OCI-LY7 (cell line): ENCODE measurements at places on chromosomes 2 and 18. TPM values are rescaled to one million over a fixed set of nuclear protein-coding genes. Genes with fewer than 3 reads are reported as not detected.

MAP2 gene
- total RNA-seq: 0.10 TPM in 1 of 2 replicates, not detected in the other

SERPINB5 gene
- total RNA-seq: not detected in 2 replicates

ABCG5 gene
- not detected in 2 replicates for total RNA-seq

HOXD12 gene
- total RNA-seq: 0.25 TPM in 1 of 2 replicates, not detected in the other

MAPK4 gene
- total RNA-seq: not detected in 2 replicates

MROH2A gene
- not detected in 2 replicates for total RNA-seq

SLC5A6 gene
- total RNA-seq: 47.9 and 60.1 TPM in 2 replicates

RAD51AP2 gene
- 0.09 TPM in 1 of 2 replicates, not detected in the other for total RNA-seq

SERPINB7 gene
- total RNA-seq: not detected in 2 replicates

DYNAP gene
- not detected in 2 replicates for total RNA-seq

CDC42EP3 gene
- total RNA-seq: 20.8 and 22.9 TPM in 2 replicates

HOXD3 gene
- not detected in 2 replicates for total RNA-seq

PDK1 gene
- 42.4 and 43.8 TPM in 2 replicates for total RNA-seq

- peak; percentile 69 for DNase-seq
Observed at GRCh38 chr18:24014986-24015638, 558 bp downstream of the TTC39C start.

- no peak for DNase-seq
Observed at GRCh38 chr18:77949355-77949973, 699.8 kb downstream of the GALR1 start.

GRCh38 chr2:172415157-172415864 is 12.1 kb upstream of the ITGA6 start:
- DNase-seq: no peak

DNA sequence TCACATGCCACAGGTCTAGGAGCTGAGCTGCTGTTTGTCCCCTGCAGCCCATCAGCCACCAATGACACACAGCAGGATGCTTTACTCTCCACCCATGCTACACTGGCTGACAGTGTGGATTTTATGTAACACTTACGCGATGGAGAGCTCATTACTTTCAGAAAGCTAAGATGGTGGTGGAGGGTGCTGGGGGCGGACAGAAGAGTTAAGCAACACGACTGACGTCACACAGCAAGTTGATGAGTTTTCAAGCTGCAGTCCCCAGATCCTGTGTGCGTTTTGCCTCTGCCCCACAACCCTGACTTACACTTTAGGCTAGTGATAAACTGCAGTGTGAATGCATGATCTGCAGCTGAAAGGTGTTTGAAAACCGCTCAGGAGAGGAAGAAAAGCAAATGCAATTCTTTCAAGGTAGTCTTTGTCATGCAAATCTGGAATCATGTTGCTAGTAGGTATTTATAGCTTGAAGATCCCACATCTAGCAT is 42.4 kb downstream of the MRPS5 start:
- DNase-seq: no peak

GRCh38 chr2:177733322-177733855 is 339.2 kb downstream of the PDE11A start:
- no peak for DNase-seq

- DNase-seq: no peak
Observed at GRCh38 chr18:41938445-41938844, 16.6 kb upstream of the PIK3C3 start.

DNA sequence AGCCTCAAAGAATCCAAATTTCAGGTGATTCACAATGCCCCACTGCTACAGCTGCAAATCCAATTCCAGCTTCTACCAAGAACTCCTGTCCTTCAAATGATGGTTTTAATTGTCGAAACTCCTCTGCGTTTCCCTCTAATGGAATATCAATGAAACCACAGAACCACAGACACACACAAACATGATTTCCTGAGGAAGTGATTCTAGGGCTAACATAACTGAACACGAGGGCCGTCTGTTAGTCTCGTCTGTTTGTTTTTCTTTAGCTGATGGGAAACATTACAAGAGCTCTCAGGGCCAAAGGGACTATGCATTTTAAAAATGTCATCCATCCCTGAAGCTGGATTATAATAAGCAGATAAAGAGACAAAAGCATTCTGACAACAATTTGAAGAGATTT is 59.4 kb downstream of the RNF152 start:
- DNase-seq: no peak

GRCh38 chr18:34710934-34711333 is 836 bp downstream of the DTNA start:
- no peak for DNase-seq

DNA sequence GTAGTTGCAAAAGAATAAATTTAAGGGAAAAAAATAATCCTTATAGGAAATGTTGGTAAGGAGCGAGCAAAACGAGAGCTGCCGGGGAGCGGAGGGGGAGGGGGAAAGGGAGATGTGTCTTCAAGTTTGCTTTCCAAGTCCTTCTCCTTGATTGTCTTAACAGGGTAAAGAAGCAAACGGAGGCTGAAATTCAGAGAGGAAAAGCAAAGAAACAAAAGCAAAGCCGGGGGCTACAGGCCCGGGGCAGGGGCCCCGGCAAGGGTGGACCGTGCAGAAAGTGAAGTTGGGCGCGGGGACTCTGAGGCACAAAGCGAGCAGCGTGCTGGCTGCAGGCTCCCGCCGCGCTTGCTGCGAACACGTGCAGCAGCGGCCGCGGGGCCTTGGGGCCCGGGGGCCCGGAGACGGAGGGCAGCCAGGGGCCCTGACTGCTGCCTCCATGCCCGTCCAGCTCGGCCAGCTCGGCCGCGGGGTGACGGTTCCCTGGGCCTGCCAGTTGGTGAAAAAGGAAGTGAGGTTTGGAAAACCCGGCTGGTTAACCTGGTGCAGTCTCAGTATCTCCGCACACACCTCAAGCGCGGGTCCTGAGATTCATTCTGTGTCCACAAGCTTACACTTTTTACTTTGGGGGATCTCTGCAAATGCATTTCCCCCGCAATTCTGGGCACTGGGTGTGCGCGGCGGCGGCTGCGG is 4.1 kb downstream of the BCL11A start:
- DNase-seq: peak; percentile 71

GRCh38 chr2:38704664-38705063 is 38.8 kb downstream of the GALM start:
- DNase-seq: no peak

DNA sequence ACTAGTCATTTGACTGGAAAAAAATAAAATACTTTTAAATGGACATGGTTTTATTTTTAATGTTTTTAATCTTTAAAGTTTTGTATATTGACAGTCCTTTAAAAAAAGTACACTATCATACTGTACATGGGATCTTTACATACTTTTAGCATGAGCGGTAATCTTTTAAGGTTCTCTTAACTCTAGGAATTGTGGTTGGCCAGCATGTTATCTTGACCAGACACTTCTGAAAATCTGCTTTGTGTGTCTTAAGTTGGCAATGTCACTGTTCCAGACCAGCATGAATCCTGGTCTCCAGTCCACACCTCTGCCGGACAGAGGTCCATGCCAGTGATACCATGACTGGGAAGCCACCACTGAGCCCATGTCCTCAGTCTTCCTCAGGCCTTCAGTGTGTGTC is 17.7 kb downstream of the ITGB1BP1 start:
- DNase-seq: no peak

GRCh38 chr2:20216130-20217025 is 8.6 kb downstream of the SDC1 start:
- no peak for DNase-seq

GRCh38 chr18:45014047-45014501 is 333.4 kb downstream of the SETBP1 start:
- DNase-seq: no peak

- DNase-seq: no peak
Observed at GRCh38 chr18:70246061-70246466, 40.6 kb upstream of the RTTN start.

DNA sequence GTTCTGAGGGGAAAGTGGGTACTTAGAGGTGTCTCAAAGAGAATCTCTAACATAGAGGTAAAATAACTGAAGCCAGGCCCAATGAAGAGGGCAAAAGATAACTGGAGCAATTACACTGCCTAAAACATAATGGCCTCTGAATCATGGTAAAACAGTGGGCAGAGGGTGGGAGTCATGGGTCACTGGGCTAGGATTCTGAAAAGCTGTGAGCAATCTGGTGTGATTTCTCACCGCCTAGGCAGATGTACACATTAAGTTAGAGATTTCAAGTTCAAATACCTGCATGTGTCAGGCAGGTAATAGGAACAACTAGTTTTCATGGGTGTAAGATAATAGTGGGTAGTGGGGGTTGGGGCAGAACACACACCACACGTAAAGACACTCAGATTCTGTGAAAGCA is 45.6 kb downstream of the INSIG2 start:
- DNase-seq: no peak

- no peak for DNase-seq
Observed at GRCh38 chr2:217662984-217663602, 339.7 kb downstream of the TNS1 start.

GRCh38 chr2:217650716-217651360 is 352.0 kb downstream of the TNS1 start:
- DNase-seq: peak; percentile 44

DNA sequence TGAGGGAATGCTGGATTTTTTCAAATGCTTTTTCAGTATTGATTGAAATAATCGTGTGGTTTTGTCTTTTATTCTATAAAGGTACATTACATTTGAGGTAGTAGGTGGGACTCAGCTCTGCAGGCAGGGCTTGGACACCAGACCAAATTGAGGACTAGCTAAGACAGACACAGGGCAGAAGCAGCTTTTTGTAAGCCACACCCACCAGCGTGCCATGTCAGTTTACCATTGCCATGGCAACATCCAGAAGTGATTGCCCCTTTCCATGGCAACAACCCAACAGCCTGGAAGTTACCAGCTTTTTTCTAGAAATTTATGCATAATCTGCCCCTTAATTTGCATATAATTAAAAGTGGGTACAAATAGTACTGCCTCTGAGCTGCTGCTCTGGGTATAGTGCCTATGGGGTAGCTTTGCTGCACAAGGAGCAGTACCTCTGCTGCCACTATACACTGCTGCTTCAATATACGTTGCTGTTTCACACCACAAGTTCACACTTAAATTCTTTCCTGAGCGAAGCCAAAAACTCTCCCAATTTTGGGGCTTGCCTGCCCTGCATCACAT is 23.6 kb upstream of the VWA3B start:
- DNase-seq: no peak

DNA sequence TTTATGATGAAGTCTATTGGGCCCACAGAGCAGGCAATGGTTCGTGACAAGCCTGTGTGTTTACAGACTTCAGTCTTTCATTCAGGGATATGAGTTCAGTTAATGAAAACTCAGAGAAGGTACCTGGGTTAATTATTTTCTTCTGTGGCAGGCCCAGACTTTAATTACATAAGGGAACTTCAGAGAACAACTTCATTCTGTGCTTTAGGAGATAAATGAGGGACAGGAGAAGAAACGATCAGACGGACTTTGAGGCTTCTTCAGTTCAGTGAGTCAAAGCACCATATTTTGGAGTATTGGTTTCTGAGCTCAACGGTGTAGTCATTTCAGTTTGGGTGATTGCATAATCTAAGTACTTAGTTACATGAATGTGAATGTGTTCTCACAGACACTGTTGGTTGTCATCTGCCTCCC is 203.0 kb upstream of the KCNJ3 start:
- DNase-seq: no peak

GRCh38 chr2:63849381-63850203 is 7.9 kb downstream of the UGP2 start:
- no peak for DNase-seq

GRCh38 chr2:105904938-105905337 is 160.2 kb downstream of the NCK2 start:
- DNase-seq: no peak

DNA sequence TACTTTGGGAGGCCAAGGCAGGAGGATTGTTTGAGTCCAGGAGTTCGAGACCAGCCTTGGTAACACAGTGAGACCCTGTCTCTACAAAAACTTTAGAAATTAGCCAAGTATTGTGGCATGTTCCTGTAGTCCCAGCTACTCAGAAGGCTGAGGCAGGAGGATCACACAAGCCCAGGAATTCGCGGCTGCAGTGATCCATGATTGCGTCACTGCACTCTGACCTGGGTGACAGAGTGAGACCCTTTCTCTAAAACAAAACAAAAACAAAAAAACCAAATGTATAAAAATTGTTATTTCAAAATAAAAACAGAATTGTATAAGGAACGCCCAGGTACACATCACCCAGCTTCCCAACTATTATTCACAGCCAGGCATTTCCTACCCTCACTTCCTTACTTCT is 54.1 kb upstream of the GPR155 start:
- no peak for DNase-seq

- DNase-seq: no peak
Observed at GRCh38 chr18:7567474-7568425, 634 bp downstream of the PTPRM start.

DNA sequence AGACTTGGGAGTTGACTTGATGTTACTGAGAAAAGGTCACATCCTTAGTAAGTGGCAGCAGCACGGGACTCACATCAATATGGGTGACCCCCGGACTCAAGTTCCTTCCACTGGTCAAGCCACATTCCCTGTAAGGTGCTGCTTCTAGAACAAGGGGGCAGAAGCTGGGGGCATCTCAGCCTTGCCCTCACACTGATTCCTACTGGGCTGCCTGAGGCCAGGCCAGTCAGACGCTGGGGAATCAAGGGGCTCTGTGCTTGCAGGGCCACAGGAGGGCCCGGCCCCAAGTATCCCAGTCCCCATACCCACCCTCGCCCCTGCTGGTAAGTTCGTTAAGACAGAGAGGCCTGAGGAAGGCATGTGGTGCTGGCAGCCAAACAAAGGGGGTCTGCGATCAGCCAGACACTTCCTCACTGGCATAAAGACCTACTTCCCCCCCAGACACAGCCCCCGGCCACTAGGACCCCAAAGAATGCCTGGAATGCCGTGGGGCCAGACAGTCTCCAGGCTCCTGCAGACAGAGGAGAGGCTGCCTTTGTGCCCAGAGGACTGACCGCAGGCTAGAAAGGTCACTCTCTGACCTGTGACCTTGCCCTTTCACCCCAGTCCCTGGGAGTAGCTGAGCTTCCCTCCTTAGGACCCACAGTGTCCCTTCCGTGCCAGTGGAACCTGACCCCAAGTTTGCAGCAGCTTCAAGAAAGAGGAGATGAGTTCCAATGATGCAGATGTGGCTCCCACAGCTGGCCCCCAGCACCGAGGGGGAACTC is 83.6 kb downstream of the HS1BP3 start:
- no peak for DNase-seq

GRCh38 chr2:197294260-197294659 is 16.3 kb downstream of the ANKRD44 start:
- DNase-seq: peak; percentile 37

DNA sequence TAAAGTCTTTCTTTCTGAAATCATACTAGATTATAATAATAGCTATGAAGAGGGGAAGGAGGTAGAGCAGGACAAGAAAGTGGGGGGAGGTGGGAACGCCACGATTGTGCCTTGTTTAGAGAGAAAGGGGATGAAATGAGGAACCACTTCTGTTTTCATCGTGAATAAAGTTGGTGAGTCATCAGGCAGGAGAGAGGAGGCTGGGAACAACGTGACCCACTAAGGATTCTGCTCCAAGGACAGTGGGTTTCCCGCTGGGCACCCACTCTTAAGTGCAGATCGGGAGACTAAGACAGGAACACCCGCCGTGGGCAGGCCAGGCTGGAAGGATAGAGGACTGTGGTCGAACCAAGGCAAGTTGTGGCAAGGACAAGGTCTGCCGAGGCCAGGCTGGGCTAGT is 158.2 kb downstream of the L3MBTL4 start:
- no peak for DNase-seq

- DNase-seq: no peak
Observed at GRCh38 chr2:143856978-143857377, 662.9 kb downstream of the ZEB2 start.
